ENCODE measurements at places on chromosomes 6 and 20.
A peak's percentile ranks its signal among the peaks of the same experiment; 100 is the strongest.

DNA sequence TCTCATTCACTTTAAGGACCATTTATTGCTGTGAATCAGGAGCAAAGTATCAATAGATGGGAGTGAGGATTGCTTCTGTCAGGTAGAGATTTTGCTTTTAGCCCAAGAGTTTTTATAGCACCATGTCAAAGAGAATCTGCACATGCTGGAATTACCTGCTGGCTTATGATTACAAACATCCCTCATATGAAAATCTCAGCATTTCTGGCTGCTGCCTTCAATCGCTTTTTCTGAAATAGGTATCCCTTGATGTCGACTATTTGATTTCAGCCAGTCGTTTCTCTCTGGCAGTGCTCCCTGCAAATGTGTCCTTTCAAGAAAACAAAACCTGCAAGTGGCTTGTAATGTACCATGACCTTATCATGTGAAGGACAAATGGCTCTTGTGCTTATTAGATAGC lies 34.5 kb upstream of the NEDD9 start:
- DNase-seq, result no peak

DNA sequence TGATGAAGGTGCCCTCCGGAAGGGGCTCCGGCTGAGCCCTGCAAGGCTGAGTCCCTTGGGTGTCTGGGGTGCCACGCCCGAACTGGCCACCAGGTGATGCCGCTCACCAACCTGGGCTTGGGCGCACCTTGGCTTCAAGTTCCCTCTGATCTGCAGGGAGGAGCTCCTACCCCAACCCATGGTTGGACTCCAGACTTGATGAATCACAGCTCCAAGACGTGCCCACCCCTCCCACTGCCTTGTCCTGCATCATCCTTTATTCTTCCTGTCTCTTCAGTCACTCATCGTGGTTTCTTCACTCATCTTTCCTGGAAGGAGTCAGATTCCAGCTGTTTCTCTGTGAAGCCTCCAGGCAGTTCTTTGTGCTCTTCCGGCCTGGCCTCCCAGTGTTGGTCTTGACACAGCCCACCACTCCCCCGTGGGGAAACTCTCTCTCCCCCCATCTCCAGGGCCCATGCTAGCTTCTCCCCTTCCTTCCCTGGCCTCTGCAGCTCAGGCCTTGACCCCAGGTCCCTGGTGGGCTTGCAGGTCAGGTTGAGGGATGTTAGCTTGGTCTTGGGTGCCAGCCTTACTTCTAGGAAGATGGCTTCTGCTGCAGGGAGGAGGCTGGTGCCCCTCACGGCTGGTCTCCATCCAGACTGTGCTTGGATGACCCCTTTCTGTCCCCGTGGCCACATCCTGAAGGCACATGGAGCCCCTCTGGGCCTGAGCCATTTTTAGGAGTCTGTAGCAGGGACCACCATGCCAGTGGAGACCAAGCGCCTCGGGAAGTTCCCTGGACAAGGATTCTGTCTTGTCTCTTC lies 2.6 kb upstream of the ZBP1 start:
- peak; percentile 69 for DNase-seq

DNA sequence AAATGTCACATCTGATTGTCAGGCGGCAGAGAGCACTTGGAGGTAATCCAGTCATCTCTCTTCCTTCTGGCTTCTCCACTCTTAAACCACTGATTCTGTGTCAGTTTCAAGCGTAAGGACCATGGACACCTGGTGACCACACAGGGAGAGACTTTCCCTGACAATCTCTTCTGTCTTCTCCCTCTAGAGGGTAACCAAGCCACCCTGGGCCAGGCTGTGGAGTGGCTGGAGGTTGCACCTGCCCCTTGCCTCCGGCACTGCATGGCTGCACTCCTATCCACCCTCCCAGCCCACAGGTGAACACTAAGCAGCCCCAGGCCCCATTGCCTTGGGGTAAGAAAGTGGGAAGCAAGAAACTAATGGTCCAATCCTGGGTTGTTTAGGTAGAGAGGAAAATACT lies 78.7 kb downstream of the BFSP1 start:
- no peak for DNase-seq

DNA sequence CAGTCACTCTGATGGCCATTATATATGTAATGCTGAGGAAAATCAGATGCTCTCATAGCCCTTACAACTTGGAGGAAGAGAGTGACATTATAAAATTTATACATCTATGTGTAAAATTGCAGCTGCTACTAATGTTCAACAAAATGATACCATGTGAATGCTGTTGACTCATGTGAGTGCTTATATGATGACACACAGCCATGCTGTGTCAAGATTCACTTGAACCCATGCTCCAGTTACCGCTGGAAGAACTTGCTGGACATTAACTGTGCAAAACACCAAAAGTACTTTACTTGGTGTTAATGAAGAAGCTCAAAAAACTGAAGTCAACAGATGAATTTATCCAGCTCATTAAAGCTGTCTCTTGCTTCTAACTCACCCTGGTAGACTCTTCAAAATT lies 318.9 kb upstream of the PLCB4 start:
- DNase-seq, result no peak

DNA sequence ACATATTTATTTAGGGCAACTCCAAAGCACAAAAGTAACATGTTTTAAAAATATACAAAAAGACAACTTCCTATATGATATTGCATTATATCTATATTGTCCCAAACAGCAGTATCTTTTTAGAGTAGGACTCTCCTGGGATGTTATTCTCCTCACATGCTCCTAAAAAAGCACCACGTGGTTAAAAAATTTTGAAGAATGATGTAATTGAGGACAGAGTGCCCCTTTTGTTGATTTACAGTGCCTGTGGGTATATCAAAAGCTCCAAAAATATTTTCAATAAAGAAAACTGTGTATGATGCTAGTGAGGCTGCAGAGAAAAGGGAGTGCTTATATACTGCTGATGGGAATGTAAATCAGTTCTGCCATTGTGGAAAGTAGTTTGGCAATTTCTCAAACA lies 130.3 kb upstream of the HDAC2 start:
- DNase-seq, result no peak

- DNase-seq, result no peak
These were observed 30.4 kb downstream of the ADGRF5 start for GRCh38 chr6:46891252-46891795.

GRCh38 chr6:140537834-140538705 lies 1163.6 kb upstream of the CITED2 start:
- no peak for DNase-seq

- no peak for DNase-seq
These were observed 1.2 kb upstream of the RAB22A start for GRCh38 chr20:58308290-58308679.

DNA sequence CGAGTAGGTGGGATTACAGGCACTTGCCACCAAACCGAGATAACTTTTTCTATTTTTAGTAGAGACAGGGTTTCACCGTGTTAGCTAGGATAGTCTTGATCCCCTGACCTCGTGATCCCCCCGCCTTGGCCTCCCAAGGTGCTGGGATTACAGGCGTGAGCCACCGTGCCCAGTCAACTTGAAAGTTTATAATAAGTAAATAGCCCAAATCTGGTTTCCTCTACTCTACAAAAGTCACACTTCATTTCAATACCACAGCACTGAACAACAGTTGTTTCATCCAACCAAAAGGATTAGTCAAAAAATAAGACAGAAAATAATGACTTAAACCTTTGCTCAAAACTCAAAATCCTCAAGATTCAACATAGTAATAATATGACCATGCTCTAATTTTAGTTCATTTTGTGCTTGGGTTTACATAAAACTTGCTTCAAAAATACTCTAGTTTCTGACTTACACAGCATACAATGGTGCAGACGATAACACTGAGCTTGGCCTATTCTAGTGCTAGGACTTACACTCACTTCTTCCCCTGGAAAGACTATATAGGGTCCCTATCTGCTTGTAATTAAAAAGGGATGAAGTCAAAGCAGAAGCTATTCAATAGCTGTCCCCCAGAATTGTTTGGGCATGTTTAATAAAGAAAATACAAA lies 56.7 kb downstream of the NT5E start:
- peak; percentile 44 for DNase-seq

GRCh38 chr6:73964241-73964854 lies 268.3 kb downstream of the CD109 start:
- DNase-seq, result no peak

DNA sequence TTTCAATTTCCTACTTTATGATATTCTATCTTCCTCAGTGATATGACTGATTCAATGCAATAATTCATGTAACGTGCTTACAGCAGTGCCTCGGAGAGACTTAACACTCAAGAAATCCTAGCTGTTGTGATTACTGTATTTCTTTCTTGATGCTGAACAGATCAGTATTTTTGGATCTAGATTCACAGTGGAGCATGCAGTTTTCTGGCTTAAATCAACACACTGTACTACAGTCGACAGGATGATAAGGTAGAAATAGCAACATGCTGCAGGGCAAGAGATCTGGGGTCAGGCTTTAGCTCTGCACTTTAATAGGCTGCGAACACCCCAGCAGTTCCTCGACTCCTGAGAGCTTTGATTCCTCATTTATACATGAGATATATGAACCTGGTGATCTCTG lies 161.0 kb downstream of the AIG1 start:
- no peak for DNase-seq

DNA sequence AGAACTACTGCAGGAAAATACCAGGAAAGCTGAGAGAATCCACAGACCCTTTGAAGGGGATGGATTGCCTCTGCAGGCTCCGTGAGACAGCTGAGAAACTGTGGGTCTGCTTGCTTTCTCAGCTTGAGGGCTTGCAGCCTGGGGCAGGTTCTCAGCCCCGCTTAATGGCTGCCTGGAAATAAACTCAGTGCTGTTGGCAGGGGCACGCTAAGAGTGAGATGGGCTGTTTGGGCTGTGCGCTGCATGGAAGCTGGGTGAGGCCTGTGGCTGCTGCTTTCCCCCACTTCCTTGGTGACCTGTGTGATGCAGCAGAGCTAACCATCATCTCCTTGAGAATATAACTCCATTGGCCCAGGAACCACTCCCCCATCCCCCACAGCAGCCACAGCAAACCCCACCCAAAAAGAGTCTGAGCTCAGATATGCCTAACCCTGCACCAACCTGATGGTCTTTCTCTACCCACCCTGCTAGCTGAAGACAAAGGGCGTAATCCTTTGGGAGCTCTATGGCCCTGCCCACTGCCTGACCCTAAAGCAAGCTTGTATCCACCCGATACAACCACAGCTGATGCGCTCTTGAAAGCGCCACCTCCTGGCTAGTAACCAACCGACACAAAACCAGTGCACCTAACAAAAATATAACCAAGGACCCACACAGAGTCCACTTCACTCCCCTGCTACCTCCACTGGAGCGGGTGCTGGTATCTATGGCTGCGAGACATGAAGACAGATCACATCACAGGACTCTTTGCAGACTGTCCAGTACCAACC lies 800.6 kb upstream of the MAP3K7 start:
- no peak for DNase-seq

GRCh38 chr20:49999329-49999728 lies 16.5 kb downstream of the SNAI1 start:
- peak; percentile 66 for DNase-seq

DNA sequence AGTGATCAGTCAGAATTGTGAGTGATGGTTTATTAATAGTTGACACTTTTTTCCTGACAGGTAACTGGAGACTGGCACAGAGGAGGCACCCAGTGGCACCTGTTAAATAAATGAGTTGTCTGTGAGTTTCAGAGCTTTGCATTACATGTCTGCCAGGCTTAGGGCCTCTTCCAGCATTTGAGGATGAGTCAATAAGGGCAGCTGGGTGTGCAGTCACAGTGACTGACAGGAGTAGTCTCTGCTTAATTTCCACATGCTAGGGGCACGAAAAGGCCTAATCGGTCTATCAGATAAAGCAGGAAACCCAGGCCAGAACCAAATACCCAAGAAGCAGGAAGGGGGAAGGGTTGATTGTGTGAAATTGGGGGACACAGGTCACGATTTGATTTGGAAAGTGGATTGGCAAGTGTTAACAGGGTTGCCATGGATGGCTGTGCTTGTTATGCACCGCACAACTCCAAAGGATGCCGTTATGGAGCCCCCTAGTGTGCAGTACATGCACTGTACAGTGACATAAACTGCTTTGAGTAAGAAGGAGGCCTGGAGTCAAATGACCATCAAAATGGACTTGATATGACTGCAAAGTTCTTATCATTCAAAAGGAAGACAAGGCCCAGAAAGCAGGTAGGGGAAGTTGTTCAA lies 111.9 kb upstream of the GGTLC1 start:
- peak; percentile 55 for DNase-seq

GRCh38 chr6:121442576-121442975 lies 7.1 kb downstream of the GJA1 start:
- no peak for DNase-seq

GRCh38 chr6:123640567-123641187 lies 3.9 kb upstream of the TRDN start:
- no peak for DNase-seq

- no peak for DNase-seq
These were observed 52.0 kb downstream of the FRK start for GRCh38 chr6:116008470-116009243.

DNA sequence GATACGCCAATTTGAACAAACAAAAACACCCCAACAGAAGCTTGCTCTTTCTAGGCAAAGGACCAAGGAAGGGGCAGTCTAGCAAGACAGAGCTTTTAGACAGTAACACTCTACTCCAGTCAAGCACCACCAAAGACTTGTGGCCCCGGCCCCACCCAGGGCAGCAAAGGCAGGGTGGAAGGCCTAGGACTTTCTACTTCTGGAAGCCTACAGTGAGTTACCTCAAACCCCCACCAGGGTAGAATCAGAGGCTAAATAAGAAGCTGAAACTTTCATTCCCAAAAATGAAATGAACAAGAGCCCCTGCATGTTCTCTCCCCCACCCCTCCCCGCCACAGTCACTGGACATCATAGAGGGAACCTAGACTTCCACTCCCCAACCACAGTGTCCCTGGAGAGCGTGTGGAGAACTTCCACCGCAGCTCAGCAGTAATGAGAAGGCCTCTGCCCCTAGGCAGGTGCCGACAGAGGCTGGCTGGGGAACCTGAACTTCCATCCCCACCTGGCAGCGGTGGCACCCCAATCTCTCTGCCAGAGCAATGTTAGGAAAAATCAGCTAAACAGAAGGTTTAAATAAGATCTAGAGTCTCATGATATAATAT lies 40.0 kb downstream of the KATNA1 start:
- no peak for DNase-seq

DNA sequence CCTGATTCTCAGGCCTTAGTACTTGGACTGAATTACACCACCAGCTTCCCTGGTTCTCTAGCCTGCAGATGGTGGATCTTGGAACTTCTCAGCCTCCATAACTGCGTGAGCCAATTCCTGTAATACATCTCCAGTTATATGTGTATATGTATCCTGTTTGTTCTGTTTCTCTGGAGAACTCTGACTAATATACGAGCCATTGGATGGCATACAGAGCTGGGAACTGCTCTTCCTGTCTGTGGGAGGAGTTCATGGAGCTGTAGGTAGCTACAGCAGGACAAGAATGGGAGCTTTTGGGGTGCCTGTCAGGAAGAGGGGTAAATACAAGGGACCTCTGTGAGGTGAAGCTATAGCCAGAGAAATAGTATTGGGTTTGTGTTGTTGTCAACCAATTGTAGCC lies 41.2 kb downstream of the TMEM14A start:
- no peak for DNase-seq

Data from stimulated activated CD4-positive, alpha-beta T cell treated with anti-CD3 and anti-CD28 coated beads, Interleukin-1b, Interleukin-23, amount 100 ng/mL, for 48 hours (primary cell).